Suppressor macrophage treated with lipopolysaccharide for 1 hour (primary cell): ENCODE measurements at places on chromosomes 5 and 9.

- no peak for DNase-seq
Observed at GRCh38 chr5:158754018-158754514, 345.6 kb downstream of the EBF1 start.

GRCh38 chr9:134459164-134459563 is 132.9 kb downstream of the RXRA start:
- DNase-seq: peak; percentile 93

DNA sequence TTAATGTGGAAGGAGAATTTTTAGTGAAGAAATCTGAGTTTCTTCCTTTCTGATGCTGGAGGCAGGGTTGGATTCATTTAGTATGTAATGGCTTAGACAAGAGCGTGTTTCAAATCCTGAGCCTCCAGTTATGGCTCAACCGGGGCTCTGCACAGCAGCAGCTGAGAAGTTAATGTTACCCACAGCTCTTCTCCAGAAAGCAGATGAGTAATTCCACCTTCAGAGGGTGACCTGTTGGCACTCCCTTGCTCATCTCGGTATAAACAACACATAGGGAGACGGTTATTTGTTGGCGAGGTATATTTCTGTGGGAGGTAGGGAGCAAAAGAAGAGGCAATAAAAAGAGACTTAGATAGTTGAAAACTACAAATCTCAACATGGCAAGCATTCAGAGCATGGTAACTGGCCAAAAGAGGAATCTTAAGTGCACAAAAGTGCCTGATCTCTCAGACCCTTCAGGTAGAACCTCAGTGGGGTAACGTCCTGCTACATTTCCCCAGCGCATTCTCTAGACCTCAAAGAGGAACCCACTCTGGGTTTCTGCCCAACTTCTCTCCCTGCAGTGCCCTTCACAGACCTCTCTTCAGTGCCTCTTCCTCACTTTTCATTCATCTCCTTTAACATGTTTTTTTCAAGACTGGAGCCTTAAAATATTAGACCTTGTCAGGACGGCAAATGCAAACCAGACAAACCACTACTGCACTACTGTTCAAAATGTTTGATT is 417.5 kb upstream of the ADAMTSL1 start:
- DNase-seq: no peak

DNA sequence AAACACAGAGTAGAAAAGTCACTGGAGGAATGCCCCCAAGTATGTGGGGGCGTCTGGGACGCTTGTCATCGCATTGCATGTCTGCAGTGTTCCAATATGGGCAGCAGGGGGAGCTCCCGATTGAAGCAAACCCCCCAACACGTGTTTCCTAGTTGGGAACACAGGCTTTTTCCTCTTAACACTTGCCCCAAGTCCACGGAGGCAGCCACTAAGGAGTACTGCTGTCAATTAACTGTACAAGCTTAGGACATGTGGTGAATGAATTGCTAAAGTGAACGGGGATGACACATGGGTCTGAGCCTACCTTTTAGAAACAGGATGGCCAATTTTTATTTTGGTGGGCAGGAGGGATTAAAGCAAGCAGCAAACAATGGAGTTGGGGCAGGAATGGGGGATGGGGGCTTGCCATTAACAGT is 2.2 kb downstream of the GABRB2 start:
- DNase-seq: peak; percentile 77

DNA sequence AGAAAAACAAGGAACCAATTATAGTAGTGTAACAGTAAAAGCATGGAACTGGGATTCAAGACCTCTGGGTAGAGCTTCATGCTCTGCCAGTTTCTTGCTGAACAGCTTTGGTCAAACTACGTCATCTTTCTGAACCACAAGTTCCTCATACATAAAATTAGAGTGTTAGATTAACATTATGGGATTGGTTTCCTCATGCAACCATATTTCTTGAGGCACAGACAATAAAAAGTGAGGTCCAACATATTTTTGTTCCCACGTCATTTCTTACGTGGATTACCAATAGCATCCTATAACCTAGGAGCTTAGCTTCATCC is 354.8 kb downstream of the TMEM232 start:
- DNase-seq: peak; percentile 38
